ENCODE measurements at places on chromosomes 1 and 21. TPM values are rescaled to one million over a fixed set of nuclear protein-coding genes. Genes with fewer than 3 reads are reported as not detected.

The SPAG17 gene
- total RNA-seq, result 0.10 TPM

The ANKRD35 gene
- total RNA-seq, result 0.21 TPM

The ZMYND12 gene
- 0.54 TPM for total RNA-seq

The TEX35 gene
- not detected for total RNA-seq

The CYP4Z1 gene
- not detected for total RNA-seq
